Cardiac ventricle fibroblast (primary cell): ENCODE measurements at places on chromosomes 6 and 20. TPM values are rescaled to one million over a fixed set of nuclear protein-coding genes. Genes with fewer than 3 reads are reported as not detected.

LRP11 gene
- total RNA-seq, result 26.2 and 44.3 TPM in 2 replicates

CYP39A1 gene
- total RNA-seq, result 0.05 and 0.19 TPM in 2 replicates

SLC52A3 gene
- total RNA-seq, result not detected in 2 replicates

MUCL3 gene
- not detected in 2 replicates for total RNA-seq

AURKA gene
- 3.9 and 4.9 TPM in 2 replicates for total RNA-seq

CEP57L1 gene
- 13.5 and 15.1 TPM in 2 replicates for total RNA-seq

L3MBTL1 gene
- 1.6 and 1.9 TPM in 2 replicates for total RNA-seq

ZNF337 gene
- 7.0 and 8.2 TPM in 2 replicates for total RNA-seq

RPS6KA2 gene
- total RNA-seq, result 198 and 224 TPM in 2 replicates

ILRUN gene
- total RNA-seq, result 32.9 and 36.9 TPM in 2 replicates

GRM1 gene
- not detected in 2 replicates for total RNA-seq

GPLD1 gene
- total RNA-seq, result 0.19 and 0.44 TPM in 2 replicates

ULBP2 gene
- total RNA-seq, result 0.62 and 1.8 TPM in 2 replicates

BLTP3A gene
- total RNA-seq, result 4.7 and 5.8 TPM in 2 replicates

RHAG gene
- not detected in 2 replicates for total RNA-seq

SCP2D1 gene
- not detected in 2 replicates for total RNA-seq

ADAM33 gene
- total RNA-seq, result 14.1 and 14.8 TPM in 2 replicates

SAPCD1 gene
- total RNA-seq, result 0.44 and 0.50 TPM in 2 replicates

TSBP1 gene
- total RNA-seq, result not detected in 2 replicates

TREM2 gene
- not detected in 2 replicates for total RNA-seq

XKR7 gene
- not detected in 2 replicates for total RNA-seq

HDGFL1 gene
- not detected in 2 replicates for total RNA-seq

THBS2 gene
- 636 and 710 TPM in 2 replicates for total RNA-seq

ZNF335 gene
- 7.6 and 9.4 TPM in 2 replicates for total RNA-seq

RBPJL gene
- total RNA-seq, result not detected in 2 replicates

ULBP3 gene
- total RNA-seq, result 3.0 and 3.2 TPM in 2 replicates

RNF39 gene
- total RNA-seq, result 0.19 TPM in 1 of 2 replicates, not detected in the other

DLK2 gene
- total RNA-seq, result not detected in 2 replicates

EPHA7 gene
- total RNA-seq, result 0.05 TPM in 1 of 2 replicates, not detected in the other

SLC22A1 gene
- total RNA-seq, result 0.12 TPM in 1 of 2 replicates, not detected in the other

TNXB gene
- 35.8 and 38.3 TPM in 2 replicates for total RNA-seq

HLA-DOA gene
- total RNA-seq, result 0.12 TPM in 1 of 2 replicates, not detected in the other

PTK7 gene
- total RNA-seq, result 110 and 119 TPM in 2 replicates

WFDC12 gene
- not detected in 2 replicates for total RNA-seq

MYT1 gene
- not detected in 2 replicates for total RNA-seq

POU5F1 gene
- not detected in 2 replicates for total RNA-seq
